NCI-H1436 (cell line): ENCODE measurements at places on chromosomes 16 and 17.

GRCh38 chr17:75487351-75488070, 27.8 kb downstream of the CASKIN2 start:
- DNase-seq: no peak

GRCh38 chr16:79053577-79053976, 547.0 kb downstream of the MAF start:
- no peak for DNase-seq

GRCh38 chr17:83152745-83153611, 73.6 kb downstream of the METRNL start:
- DNase-seq: no peak

- no peak for DNase-seq
Measured at GRCh38 chr16:85334718-85335583, 222.7 kb upstream of the CIBAR2 start.

DNA sequence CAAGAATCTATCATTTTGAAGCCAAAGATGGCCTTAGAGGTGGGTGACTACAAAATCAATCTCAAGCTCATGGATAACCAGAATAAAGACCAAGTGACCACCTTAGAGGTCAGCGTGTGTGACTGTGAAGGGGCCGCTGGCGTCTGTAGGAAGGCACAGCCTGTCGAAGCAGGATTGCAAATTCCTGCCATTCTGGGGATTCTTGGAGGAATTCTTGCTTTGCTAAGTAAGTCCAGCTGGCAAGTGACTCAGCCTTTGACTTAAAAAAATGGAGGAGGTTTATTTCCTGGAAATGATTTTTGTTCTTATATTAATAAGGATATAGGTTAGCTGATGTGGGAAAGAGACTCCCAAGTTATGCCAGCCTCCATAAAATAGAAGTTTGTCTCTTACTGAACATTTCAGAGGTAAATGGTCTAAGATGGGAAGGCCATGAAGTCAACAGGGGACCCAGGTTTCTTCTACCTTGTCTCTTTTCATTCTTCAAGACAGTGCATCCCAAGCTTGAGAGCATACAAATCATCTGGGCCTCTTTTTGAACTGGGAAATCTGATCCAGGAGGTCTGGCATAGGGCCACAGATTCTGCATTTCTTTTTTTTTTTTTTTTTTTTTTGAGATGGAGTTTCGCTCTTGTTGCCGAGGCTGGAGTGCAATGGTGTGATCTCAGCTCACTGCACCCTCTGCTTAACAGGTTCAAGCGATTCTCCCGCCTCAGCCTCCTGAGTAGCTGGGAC, 19.8 kb upstream of the TANGO6 start:
- no peak for DNase-seq

DNA sequence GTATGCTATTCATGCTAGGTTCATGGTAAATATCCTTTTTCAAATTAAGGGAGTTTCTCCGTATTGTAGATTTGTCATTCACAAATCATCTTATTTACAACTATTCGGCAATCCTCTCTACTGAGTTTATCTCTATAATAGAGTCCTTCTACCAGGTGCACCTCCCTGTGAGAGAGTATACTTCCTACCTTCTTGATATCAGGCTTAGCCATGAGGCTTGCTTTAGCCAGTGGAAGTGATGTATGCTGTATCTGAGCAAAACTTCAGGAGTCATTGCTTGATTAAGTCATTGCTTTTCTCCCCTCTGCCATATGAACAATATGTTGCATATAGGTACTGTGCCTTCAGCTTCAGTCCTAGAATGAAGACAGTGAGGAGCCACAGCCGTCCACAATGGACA, 20.5 kb downstream of the NSRP1 start:
- no peak for DNase-seq

DNA sequence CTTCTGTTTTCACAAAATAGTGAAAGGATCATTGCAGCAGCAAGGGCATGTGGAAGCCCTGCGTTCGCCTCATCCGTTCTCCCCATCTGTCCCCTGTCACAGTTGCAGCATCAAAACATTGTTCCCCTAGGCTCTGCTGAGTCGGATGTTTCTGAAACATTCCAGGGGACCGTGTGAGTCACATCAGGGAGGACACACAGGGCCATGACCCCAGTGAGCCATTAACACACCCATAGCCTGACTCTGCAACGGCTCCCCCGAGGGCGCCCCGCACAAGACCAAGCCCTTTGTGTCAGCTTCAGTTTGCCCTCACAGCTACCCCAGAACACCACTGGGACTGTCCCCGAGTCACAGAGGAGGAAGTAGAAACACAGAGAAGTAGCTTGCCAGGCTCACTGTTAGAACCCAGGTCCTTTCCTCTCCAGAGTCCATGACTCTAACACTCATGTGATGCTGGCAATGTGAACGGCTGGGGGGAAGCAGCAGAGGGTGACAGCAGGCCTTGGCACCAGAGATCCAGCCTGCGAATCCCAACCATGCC, 63.3 kb upstream of the HSBP1 start:
- DNase-seq: no peak

DNA sequence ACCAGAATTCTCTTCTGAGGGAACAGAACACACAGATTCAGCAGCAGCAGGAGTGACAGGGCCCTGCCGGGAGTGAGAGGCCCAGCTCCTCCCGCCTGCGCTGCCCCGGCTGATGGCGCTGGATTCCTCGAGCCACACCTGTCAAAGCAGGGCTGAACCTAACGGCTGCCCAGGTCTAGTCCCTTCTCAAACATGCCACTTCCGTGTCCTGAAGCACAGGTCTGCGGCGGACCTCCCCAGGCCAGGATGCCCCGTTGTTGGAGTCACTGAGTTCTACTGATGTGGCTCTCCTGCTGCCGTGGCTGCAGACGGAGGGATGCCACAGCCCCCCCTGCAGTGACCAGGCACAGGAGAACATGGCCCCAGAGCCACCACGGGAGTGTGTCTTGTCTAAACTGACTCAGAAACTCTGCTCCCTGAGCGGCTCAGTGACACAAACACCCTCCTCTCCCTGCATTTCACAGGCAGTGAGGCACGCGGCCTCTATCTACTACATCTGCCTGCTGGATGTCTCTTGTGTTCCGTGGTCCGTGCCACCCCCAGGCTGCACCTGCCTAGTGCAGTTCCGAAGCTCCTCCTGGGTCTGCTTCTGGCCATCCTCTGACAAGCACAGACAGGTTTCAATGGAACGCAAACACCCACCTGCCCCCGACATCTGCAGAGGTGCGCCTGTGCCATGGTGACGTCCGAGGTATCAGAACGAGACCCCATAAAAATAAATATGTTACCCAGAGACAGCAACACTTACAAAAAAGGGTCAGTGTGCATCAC, 44.7 kb upstream of the DNAH17 start:
- no peak for DNase-seq

GRCh38 chr16:5826332-5826731, 728.7 kb upstream of the EEF2KMT start:
- no peak for DNase-seq

DNA sequence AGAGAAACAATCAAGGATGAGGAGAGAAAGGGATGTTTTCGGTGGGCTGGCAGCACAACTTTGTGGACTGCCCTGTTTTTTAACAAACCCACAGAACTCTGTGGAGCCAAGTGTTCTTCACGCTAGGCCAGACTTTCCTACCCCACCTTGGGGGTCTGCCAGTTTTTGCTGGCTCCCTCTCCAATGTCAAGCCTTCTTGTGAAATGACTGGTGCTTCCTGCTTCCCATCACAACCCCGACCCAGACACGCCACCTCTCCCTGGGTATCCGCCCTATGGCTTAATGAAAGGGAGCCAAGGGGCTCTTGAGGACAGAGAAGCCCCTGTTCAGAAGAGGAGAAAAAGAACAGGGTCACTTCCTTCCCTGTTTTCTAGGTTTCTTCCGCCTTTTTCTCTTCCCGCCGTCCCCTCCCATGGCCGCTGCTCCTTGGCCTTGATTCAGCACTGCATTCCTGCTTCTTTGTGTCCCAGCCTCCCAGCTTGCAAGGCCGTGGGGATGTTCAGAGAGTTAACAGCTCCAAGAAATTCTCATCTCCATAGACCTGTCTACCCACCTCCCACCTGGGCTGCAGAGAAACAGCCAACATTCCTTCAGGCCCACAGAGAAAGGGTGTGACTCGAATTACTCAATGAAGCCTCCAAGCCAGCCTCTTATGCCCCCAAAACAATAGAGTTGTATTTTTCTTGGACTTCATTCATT, 16.5 kb upstream of the SOX9 start:
- DNase-seq: no peak
